ENCODE measurements at places on chromosomes 3 and 15. TPM values are rescaled to one million over a fixed set of nuclear protein-coding genes. Genes with fewer than 3 reads are reported as not detected.

GOLGA6L4 gene
- total RNA-seq: 2.7 TPM

RTP2 gene
- total RNA-seq: not detected

- no peak for DNase-seq
Observed at GRCh38 chr3:122646146-122646988, 34.3 kb upstream of the PARP14 start.

DNA sequence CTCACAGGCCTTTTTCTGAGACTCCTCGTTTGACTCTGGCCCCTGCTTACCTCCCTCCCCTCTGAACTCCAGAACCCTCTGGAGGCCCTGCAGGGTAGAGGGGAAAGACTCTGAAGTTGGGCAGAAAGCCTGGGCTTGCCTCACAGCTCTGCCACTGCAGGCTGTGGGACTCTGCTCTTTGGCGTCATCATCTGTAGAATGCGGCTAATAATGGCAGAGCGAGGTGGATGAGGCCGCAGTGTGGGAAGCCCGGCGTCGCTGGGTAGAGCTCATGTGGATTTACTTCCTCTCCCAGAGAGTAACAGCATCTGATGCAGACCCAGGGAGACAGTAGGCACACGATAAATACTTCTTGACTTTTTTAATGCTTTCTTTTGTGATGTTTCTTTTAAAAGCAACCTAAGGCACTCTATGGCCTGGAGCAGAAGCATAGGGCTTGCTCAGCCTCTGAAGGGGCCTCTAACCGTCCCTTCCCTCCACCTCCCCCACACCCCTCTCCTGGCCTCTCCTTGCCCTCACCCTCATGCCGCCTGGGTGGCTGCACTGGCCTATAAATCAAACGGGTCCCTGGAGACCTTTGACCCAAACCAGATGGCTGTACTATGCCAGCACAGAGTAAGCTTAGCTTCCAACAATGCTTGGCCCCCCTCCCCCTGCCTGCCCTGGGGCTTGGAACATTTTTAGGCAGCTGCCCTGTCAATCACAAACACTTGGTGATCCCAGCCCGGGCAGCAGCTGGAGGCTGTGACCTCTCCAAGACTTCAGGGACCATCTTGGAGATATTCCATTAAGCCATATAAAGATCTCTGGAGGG lies 32.9 kb downstream of the SPSB4 start:
- DNase-seq: no peak

Measured in Panc1 (cell line).